ENCODE measurements at places on chromosomes 5 and 9. TPM values are rescaled to one million over a fixed set of nuclear protein-coding genes. Genes with fewer than 3 reads are reported as not detected.

GRCh38 chr9:86407022-86407421, 52.8 kb upstream of the TUT7 start:
- peak; percentile 40 for DNase-seq
- H3K27me3 ChIP-seq: peaks cover 4% of the 10 kb centered on the region
- H3K4me1 ChIP-seq: peaks cover 14% of the 10 kb centered on the region
- no peak overlapping the region for H3K27ac ChIP-seq

GRCh38 chr9:2664174-2665065, 42.8 kb downstream of the VLDLR start:
- no peak overlapping the region for H3K4me3 ChIP-seq
- peaks cover 2% of the 10 kb centered on the region for H3K4me1 ChIP-seq
- H3K36me3 ChIP-seq: peaks cover 13% of the 10 kb centered on the region
- H3K27ac ChIP-seq: no peak overlapping the region
- H3K27me3 ChIP-seq: no peaks in the 10 kb centered on the region

DNA sequence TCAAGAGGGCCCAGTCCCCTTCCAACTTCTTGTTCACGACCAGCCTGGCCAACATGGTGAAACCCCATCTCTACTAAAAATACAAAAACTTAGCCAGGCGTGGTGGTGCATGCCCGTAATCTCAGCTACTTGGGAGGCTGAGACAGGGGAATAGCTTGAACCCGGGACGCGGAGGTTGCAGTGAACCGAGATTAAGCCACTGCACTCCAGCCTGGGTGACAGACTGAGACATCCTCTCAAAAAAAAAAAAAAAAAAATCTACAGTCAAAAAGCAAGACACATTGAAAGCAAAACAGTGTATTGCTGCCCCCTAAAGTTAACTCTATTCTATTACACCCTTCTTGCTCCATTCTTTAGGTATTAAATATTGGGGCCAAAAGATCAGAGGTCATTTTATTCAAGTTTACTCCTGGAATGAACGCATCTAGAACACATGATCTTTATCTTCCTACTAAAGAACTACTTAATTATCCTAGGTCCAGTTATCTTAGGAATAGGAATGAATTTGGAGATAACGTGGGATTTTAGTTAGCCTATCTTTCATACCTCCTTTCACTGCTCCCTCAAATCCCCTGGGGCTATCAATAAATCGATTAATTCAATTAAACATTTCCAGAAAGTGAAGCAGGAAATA, 2.4 kb downstream of the ATG12 start:
- H3K4me3 ChIP-seq: peak overlapping the region; percentile 95
- H3K4me1 ChIP-seq: peaks cover 43% of the 10 kb centered on the region

DNA sequence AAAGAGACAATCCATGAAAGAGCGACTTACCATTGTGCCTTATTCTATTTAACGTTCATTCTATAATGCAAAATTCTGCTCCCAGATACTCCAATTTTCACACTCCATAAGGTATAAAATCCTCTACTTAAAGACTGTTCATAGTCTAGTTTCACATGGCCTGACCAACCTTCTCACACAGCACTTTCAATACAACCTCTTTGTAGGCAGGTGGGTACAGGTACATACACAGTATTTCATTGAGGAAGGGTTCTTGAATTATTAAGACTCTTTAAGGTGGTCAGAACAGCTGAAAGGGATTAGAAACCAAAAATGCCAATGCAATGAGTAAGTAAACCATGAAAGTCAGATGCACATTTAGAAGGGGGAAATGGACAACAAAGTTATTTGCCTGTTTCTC, 352.0 kb downstream of the PARP8 start:
- no peak overlapping the region for H3K27ac ChIP-seq
- H3K4me1 ChIP-seq: no peaks in the 10 kb centered on the region
- no peak overlapping the region for H3K4me3 ChIP-seq
- no peaks in the 10 kb centered on the region for H3K36me3 ChIP-seq

FBLL1 gene
- total RNA-seq: not detected

ASPN gene
- not detected for total RNA-seq

DNA sequence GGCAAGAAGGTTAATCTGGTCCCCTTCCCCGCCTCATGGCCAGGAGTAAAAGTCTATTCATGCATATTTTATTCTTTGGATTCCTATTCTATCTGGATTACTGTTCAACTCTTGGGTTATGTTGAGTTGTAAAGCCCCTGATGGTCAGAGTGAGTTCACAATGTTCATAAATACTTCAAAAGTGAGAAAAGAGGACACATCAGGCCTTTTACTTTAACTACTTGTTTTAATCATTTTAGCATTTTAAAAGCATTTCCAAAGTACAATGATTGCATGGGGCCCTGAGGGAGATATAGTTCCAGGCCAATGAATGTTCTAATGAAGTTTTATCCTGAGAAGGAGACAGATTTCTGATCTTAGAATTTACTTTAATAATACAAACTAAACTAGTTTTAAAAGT, 93.9 kb downstream of the BOD1 start:
- no peak overlapping the region for H3K4me3 ChIP-seq
- no peaks in the 10 kb centered on the region for H3K36me3 ChIP-seq
- no peaks in the 10 kb centered on the region for H3K4me1 ChIP-seq

- no peak for DNase-seq
- peaks cover 15% of the 10 kb centered on the region for H3K4me1 ChIP-seq
- H3K27me3 ChIP-seq: no peaks in the 10 kb centered on the region
- no peaks in the 10 kb centered on the region for H3K36me3 ChIP-seq
- H3K27ac ChIP-seq: no peak overlapping the region
Measured at GRCh38 chr9:113481176-113481787, 17.8 kb downstream of the RGS3 start.

DNA sequence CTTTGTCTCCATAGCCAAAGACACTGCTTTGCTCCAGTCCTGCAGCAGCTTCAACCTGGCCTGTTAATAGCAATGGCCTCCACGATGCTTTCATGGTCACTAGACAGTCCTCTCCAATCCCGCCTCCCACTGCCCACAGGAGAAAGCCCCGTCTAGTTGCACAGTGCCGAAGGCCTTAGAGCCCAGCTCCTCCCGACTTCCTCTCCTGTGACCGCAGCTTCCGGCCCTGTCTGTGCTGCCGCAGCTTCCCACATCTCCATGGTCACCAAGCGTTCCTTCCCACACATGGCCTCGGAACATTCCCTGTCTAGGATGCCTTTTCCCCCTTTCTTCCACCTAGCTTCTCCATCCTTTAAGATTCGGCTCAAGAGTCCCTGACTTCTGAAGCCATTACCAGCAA, 23.4 kb downstream of the PCA3 start:
- no peak overlapping the region for H3K27ac ChIP-seq
- no peak overlapping the region for H3K4me3 ChIP-seq
- H3K27me3 ChIP-seq: peaks cover 13% of the 10 kb centered on the region
- no peaks in the 10 kb centered on the region for H3K4me1 ChIP-seq

GRCh38 chr5:120582635-120583034, 118.5 kb downstream of the PRR16 start:
- no peaks in the 10 kb centered on the region for H3K4me1 ChIP-seq
- H3K27me3 ChIP-seq: no peaks in the 10 kb centered on the region
- no peaks in the 10 kb centered on the region for H3K36me3 ChIP-seq
- DNase-seq: no peak
- no peak overlapping the region for H3K27ac ChIP-seq

GRCh38 chr9:107137495-107138202, 145.4 kb upstream of the RAD23B start:
- DNase-seq: peak; percentile 17
- H3K36me3 ChIP-seq: no peaks in the 10 kb centered on the region
- peaks cover 10% of the 10 kb centered on the region for H3K27me3 ChIP-seq
- no peak overlapping the region for H3K27ac ChIP-seq
- no peak overlapping the region for H3K4me3 ChIP-seq

ZNF883 gene
- 1.6 TPM for total RNA-seq

GRCh38 chr9:10008101-10008799, 604.6 kb downstream of the PTPRD start:
- no peak for DNase-seq
- no peaks in the 10 kb centered on the region for H3K36me3 ChIP-seq
- H3K27me3 ChIP-seq: no peaks in the 10 kb centered on the region
- no peak overlapping the region for H3K27ac ChIP-seq
- no peaks in the 10 kb centered on the region for H3K4me1 ChIP-seq

- no peak for DNase-seq
- no peaks in the 10 kb centered on the region for H3K27me3 ChIP-seq
- no peak overlapping the region for H3K27ac ChIP-seq
- no peak overlapping the region for H3K4me3 ChIP-seq
- peaks cover 10% of the 10 kb centered on the region for H3K4me1 ChIP-seq
Measured at GRCh38 chr9:121280715-121281613, 13.0 kb downstream of the GSN start.

DNA sequence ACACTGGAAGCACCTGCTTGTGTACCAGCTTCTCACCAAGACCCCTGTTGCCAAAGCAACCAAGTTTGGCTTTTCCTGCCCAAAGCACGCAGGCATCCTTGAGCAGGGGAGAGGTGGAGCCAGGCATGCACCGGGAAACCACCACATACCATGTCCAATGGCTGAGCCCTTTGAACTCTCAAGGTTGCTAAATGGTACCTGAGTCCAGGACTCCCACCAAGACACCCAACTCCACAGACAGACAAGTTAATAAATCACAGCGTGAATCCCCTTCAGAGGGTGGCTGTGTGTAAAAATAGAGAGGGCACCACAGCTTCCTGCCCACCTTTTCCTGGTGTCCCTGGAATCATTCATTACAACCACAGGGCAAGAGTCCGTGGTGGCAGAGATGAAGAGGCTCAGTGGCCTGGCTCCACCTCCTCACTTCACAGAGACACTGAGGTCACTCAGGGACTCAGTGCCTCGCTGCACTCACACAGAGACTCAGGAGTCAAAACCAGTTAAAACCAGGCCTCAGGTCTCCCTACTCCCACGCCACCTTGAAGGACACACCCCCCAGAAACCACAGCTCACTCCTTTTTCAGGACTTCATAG, 143.7 kb downstream of the C5orf15 start:
- H3K4me3 ChIP-seq: no peak overlapping the region
- peak overlapping the region; percentile 55 for H3K27ac ChIP-seq
- H3K4me1 ChIP-seq: peaks cover 43% of the 10 kb centered on the region

ACER2 gene
- 1.2 TPM for total RNA-seq

GRCh38 chr9:72506615-72507014, 14.8 kb upstream of the TMC1 start:
- H3K27ac ChIP-seq: no peak overlapping the region
- no peaks in the 10 kb centered on the region for H3K27me3 ChIP-seq
- H3K36me3 ChIP-seq: no peaks in the 10 kb centered on the region
- H3K4me3 ChIP-seq: no peak overlapping the region
- peaks cover 19% of the 10 kb centered on the region for H3K4me1 ChIP-seq
- DNase-seq: no peak

- no peak overlapping the region for H3K4me3 ChIP-seq
- peaks cover 9% of the 10 kb centered on the region for H3K4me1 ChIP-seq
- DNase-seq: no peak
- H3K27ac ChIP-seq: peak overlapping the region; percentile 45
- H3K27me3 ChIP-seq: no peaks in the 10 kb centered on the region
Measured at GRCh38 chr5:150377964-150378694, 20.6 kb downstream of the TCOF1 start.

DNA sequence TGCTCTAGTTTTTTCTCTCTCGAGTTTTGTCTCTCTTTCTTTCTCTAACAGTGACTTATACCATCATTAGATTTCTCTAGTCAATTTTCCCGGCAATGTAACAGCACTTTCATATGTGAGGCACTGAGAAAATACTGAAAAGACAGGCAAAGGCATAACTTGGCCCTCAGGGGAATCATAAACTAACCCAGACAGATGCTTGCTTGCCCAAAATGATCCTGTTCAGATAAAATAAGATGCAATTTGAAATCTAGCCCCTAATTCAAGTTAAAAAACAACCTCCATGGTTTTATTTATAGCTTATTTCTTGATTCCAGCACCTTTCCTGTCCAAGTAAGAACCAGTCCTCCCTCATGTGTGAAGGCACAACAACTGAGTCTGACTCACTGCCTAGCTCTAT, 294.6 kb downstream of the GAS1 start:
- no peaks in the 10 kb centered on the region for H3K4me1 ChIP-seq
- H3K27me3 ChIP-seq: peaks cover 4% of the 10 kb centered on the region
- H3K4me3 ChIP-seq: no peak overlapping the region
- H3K36me3 ChIP-seq: no peaks in the 10 kb centered on the region
- DNase-seq: no peak

PPP2R2B gene
- total RNA-seq: 0.56 TPM

DNA sequence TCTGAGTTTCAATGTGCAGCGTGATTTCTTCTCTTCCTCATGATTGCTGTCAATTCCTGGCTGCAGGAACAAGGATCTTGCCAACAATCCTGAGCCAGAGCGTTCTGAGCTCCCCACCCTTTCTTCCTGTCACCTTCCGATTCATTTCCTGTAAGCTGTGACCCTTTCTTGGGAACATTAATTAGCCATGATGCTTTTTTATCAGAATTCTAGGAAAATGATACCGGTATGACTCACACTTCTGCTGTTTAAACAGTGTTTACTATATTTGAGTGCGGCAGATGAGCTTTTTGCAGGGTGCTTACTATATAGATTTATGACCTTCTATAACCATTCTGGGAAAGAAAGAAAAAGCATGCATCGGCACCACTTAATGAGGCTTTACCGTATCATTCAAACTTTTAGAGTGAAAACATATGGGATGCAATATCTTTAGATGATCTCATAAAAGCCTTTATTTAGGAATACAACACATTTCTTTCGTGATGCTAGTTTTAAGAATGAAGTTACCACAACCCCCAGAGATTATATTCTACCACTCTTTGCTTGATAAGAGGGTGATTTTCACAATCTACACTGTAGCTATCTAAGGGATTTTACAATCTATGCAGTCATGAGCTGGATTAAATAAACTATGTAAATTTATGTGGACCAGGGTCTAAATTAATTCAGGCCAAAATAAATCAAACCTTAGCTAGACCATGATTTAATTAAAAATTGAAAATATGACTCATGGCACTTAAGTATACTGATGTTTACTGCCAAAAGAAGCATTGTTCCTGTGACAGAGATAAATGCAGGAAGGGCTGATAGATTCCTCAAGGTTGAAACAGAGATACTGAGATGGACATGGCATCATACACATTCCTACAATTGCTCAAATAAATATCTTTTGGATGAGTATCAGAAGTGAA, 38.0 kb upstream of the OSMR start:
- peaks cover 8% of the 10 kb centered on the region for H3K4me1 ChIP-seq
- DNase-seq: no peak
- H3K4me3 ChIP-seq: no peak overlapping the region
- H3K27ac ChIP-seq: no peak overlapping the region
- H3K27me3 ChIP-seq: peaks cover 22% of the 10 kb centered on the region

ZNG1A gene
- total RNA-seq: 44.5 TPM
